ENCODE measurements at places on chromosomes 7 and 10.

DNA sequence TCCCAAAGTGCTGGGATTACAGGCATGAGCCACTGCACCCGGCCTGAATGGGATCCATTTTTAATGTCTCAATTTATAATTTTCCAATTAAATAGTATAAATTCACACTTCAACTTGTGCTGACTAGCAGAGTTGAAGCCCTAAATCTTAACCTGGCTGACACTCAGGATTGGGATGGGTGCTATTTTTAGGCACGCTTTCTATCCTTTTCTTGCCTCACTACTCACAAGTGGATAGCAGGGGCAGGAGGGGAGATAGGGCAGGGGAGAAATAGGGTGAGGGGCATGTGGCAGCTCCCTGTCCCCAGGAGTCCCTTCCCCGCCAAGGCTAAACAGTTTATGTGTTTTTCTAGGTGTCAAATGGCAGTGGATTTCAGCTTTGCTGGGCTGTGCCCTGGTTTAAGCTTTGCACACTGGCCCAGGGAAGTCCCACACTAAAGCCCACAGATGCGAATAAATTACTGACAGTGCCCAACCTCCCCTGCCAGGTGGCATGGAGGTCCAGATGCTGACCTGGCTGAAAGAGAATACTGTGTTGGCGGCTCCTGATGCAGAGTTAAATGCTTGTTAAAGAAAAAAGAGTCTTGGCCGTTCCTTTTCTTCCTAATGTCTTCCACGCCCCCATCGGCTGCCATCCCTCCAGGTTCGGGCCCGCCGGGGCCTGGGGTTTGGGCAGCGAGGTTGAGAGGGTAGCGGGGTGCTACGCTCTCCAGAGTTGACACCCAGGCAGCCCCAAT is 36.2 kb upstream of the EFCAB10 start:
- no peak for DNase-seq

DNA sequence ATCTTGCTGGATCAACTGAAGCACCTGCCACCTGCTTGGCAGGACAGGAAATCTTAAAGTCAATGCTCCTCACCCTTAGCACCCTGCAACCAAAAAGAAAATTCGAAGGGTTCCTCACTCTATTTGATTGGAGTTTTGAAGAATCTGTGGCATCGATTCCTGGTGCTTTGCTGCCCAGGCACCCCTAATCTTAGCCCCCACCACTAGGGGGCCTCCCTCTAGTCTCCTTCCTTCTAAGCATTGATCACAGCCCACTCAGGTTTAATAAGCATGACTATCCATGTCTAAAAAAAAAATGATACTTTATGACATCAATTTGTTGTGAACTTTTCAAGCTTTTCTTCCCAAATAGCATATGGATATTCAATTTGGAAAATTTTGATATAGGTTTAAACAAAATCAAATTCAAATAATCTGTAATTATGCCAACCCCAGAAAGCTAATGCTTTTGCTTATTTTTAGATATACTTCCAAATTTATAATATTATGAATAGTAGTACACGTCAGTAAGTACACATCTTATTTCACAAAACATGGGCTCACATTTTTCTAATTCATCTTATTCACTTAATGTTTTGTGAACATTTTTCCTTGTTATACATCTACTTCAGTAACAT is 45.3 kb downstream of the NRG3 start:
- no peak for DNase-seq

DNA sequence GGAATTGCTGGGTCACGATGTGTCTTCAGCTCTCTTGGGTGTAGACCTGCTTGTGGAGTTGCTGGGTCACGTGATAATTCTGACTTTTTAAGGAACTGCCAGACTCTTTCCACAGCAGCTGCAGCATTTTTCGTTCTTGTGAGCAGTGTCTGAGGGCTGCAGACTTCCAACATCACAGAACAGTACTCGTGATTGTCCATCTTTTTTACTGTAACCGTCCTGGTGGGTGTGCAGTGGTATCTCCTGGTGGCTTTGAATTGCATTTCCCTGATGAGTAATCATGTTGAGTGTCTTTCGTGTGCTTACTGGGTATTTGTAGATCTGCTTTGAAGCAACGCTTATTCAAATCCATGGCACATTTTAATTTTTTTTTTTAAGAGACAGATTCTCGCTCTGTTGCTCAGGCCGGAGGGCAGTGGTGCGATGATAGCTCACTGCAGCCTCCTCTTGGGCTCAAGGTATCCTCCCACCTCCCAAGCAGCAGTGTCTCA is 22.7 kb downstream of the INPP5A start:
- no peak for DNase-seq

DNA sequence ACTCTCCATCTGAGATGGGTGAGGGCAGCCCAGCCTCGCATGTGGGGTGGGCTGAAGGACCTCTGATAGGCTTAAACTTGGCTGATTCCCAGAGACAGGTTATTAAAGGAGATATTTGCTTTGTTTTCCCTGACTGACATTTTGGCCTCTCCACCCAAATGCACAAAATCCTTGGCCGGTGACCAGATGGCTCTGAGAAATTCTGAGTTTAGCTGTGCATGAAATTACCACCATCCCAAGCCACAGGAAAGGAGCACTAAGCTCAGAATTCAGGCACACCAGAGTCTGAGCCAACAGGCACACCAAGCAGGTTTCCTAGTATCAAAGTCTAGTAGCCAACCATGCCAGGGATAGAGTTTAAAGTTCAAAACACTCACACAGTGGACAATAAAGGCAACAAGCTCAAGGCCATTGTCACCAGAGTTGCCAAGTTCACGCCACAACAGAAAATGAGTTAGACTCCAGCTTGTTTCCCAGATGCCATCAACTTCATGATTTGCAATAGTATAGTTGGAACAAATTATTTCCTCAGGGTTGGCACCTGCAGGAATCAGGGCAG is 387.6 kb downstream of the KCNMA1 start:
- DNase-seq = no peak

DNA sequence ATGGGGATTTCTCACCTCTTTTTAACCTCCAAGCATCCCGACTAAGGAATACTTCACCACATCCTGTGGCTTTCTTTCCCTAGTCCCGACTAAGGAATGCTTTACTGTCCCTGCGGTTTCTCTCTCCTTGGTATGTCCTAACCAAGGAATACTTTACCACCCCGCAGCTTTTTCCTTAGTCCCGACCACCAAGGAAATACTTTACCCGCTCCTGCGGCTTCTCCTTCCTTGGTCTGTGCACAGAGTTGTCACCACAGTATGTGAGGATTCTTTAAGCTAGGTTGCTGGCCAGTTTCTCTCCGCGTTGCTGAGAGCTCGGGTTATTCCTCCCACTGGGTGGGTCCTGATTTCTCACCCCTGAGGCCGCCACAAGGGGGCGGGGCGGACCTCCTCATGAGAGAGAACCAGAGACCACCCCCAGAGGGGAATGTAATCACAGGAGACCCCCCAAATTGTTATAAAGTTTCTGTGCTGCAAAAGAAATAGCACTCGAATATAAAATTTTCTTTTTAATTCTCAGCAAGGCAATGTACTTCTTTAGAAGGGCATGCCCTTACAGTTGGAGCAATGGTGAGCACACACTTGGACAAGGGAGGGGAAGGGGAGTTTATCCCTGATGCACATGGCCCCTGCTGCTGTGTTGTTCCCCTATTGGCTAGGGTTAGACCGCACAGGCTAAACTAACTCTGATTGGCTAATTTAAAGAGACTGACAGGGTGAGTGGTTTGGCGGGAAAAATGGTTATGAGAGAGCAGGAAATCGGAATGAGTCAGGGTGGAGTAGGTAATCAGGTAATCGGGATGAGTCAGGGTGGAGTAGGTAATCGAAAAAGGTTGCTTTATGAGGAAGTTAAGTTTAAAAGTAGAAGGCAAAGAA is 12.8 kb downstream of the SUGCT start:
- no peak for DNase-seq

DNA sequence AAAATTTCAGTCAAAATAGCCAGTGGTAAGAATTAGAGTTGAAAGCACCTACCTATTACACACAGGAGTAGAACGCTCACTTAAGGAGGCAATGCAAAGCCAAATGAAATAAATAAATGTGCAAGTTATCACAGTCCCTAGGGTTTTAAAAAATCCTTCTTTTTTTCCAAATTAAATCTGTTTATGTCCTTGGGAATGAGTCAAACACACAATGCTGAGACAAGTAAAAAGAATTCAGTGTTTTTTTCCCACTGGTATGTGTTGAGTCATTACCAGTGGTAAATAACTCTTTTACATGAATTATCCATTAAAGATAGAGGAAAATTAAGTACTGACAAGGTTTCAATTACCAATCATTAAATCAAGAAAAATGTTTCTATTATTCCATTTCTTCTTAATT is 438.6 kb downstream of the TNS3 start:
- DNase-seq = no peak

- DNase-seq = no peak
Measured at GRCh38 chr10:97974526-97975525, 55.6 kb downstream of the CRTAC1 start.

DNA sequence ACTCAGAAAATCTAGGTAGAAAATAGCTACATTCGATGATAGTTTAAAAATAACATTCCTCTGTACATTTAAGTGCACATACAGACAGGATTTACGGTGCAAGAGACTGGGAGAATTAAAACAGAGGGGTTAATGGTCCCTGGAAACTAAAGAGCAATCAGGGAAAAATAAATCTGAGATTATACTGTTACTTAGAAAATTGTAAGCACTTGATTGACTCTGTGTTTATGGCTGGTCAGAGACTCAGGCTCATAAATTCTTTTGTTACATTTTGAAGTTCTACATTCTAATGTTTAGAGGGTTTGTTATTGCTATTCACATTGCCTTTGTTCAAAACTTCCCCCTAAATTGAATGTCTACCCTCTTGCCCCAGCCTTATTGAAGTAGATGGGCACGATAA is 54.4 kb downstream of the CDCA7L start:
- no peak for DNase-seq

DNA sequence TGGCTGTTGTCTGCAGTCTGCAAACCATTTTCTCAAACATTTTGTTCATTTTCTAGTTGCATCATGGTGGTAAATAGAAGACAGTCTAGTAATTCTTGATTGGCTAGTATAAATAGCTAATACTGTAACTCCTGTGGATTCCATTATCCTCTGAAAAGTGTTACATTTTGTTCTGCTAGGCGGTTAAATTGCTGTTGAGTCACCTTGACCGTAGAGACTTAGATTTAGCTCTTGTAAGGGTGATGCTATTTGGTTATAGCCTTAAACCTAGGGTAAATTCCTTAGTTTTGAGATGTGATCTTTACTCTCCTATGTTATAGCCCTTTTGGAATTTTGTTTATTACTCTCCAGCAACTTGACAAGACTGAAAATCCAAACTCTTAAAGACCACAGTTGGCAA is 58.8 kb downstream of the SHOC2 start:
- DNase-seq = no peak

DNA sequence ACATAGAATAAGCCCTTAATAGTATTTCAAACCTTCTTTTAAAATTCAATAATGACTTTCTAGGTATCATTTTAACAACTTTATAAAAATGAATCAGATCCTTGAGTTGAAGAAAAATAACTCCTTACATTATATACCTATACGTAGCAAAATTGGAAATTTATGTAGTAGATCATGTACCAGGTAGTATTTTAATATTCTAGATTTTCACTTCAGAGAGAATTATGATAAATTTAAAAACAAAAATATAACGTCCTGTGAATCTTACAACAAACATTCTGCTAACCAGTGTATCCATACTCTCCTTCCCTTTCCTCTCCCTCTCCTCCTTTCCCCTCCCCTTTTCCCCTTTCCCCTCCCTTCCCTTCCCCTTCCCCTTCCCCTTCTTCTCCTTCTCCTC is 6.1 kb upstream of the RAB11FIP2 start:
- no peak for DNase-seq

DNA sequence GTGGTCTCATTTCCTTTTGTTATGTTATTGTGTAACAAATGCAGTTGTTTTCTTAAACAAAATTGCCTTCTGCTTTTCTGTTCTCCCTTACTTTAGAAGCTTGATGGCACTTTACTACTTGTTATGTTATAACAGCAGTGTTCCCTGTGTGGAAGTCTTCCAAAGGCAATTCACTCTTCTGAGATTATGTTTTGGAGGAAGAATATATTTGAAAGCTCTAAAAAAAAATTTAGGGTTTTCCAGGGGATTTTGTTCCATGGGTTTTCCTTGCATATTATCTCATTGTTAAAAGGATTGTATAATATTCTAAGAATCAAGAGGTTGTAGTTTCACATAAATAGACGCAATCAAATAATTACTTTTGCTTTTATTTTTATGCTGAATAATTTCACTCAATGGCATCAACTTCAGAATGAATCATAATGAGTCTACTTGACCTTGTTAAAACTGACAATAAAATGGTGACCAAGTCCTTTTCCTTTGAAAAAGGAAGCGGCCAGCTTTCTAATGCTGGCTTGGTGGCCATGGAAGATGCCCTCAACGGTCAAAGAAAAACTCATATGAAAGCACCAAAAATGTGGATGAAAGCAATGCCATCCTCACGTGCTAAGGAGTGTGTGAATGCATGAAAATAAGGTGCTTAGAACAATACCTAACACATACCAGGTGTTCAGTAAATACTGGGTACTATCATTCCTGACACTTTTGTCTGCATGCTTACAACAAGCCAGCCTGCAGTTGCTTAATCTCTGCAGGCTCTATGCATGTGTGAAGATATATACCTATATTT is 92.4 kb upstream of the KLF6 start:
- no peak for DNase-seq

DNA sequence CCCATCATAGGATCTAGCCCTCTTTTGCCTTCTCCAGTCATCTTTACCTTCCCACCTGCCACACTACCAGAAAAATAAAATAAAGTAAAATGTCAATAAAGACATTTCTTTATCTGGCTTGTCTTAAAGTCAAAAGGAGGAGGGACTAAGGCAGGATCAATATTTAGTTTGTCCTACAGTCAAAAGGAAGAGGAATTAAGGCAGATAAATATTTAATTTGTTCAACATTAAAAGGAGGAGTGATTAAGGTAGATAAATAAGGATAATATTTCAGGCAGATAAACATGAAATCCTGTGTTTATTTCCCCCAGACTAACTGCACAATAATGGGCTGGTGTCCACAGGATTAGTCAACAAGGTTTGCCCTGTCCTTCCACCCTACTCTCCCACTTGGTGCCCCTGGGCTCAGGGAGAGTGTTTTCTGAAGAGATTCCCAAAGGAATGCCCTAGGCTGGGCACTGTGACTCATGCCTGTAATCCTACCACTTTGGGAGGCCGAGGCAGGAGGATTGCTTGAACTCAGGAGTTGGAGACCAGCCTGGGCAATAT is 18.3 kb upstream of the MSMB start:
- DNase-seq = no peak

Data from GM06990 (cell line).